ENCODE measurements at places on chromosomes 2 and 18.

GRCh38 chr2:69307579-69308064 lies 79.4 kb downstream of the GFPT1 start:
- no peak for DNase-seq

DNA sequence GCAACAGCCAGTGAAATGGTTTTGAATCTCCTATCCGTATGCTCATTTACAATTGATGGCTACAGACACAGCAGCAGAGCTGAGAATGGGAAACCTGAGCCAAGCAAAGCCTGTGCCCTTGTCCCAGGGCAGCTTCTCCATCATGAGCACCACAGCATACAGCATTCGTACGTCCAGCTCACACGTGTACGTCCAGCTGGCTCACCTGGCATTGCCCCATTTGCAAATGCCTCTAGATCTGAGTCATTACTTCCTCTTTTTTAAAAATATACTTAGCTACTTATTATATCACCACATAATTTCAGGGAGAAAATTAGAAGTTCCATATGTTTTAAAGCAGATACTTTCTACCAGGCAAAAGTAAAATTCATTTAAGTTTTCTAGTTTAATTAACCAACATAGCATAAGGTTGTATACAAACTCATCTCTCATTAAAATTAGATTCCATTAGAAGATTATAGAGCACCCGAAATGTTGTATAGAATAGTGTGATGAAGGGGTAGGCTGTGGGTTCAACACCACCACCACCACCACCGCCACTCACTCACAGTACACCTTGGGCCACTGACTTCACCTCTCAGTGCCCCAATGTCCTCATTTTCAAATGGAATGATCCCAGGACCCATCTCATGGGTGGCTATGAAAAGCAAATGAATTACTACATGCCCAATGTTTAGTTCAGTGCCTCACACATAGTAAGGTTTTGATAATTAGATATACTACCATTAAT lies 31.4 kb upstream of the TMEM177 start:
- no peak for DNase-seq

DNA sequence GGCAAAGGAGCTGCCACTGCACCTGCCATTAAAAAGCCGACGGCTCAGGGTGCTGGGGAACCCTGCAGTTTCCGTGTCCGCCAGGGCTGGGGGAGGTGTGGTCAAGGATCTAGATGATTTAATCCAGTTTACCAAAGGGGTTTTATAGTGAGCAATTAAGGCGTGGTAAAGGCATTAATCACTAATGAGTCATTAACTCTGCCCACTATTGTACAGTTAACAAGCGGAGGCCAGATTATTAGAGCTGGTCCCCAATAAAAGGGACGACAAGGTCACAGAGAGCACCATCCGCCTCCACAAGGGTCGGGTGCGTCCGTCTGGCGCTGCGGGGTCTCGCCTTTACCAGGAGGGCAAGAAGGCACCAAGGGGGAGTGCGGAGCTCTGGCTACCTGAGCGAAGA lies 9.6 kb downstream of the RAX start:
- DNase-seq = no peak

DNA sequence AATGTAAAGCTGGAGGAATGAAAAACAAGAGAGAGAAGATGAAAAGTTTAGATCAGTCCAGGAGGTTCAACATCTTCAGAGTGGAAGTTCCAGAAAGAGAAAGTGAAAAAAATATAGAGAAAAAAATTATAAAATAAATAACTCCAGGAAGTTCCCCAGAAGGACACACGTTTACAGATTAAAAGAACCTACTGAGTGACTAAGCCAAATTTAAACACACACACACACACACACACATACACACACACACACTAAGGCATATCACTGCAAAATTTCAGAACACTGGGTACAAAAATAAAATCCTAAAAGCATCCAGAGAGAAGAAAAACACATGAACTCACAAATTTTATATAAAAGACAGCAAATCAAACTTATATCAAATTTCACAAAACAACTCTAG lies 85.9 kb upstream of the PMAIP1 start:
- DNase-seq = no peak

DNA sequence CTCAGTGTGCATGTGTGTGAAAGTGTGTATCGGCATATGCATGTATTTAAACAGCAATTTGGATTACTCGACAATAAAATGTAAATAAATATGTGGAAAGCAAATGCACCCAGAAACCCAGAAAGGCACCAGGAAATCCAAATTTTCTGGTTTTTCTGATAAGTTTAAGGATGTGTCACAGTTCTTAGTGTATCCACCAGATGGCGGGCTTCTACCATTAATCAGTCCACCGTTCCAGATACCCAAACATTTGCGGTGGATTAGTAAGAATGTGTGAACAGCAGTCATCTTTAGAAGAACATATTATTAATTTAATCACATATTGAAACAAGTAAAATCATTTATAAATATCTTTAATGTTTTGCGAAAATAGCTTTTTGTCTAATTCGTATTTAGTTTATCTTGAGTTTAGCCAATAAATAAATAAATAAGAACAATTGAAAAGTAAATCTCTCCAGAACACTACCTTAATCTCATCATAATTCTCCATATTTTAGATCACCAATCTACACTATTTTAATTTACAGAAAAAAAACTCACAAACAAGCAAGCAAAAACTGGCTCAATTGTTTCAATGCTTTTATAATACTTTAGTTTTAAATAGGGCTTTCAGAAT lies 298.9 kb downstream of the DSEL start:
- peak; percentile 7 for DNase-seq

DNA sequence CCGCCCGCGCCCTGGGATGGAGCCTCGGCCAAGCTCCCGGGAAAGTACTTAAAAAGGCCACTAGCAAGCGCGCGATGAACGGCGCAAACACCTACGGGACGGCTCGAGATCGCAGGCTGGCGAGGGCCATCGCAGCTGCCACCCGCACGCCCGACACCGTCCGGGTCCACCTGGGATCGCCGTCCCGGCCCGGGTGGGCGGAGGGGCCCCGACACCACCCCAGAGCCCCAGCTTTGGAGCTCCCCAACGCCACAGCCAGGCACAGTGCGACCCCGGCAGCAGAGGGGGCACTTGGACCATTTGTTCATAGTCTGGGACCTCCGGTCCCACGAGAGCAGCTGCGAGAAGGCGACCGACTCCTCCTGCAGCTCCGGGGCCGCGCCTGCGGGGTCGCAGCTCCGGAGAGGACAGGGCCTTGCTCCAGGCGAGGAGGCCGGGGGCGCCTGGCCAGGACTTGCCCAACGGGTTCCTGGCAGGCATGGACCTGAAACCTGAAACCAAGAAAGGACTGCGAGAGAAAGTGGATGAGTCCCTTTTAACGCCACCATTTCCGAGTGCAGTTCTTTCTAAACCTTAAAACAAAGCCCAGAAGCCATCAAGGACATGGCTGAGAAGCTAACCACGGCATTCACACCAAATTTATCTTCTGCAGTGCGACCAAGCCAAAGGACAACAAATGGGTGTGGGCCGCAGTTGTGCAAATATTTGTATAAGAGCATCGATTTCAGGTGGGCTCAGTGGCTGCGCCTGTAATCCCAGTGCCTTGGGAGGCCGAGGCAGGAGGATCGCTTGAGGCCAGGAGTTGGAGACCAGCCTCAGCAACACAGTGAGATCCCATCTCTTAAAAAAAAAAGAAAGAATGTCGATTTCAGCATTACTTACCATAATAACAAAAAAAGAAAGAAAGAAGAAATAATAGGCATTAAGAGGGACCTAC lies 54.0 kb upstream of the IMP4 start:
- no peak for DNase-seq

Measured in GDM1 (cell line).